ENCODE measurements at places on chromosomes 4 and X.

DNA sequence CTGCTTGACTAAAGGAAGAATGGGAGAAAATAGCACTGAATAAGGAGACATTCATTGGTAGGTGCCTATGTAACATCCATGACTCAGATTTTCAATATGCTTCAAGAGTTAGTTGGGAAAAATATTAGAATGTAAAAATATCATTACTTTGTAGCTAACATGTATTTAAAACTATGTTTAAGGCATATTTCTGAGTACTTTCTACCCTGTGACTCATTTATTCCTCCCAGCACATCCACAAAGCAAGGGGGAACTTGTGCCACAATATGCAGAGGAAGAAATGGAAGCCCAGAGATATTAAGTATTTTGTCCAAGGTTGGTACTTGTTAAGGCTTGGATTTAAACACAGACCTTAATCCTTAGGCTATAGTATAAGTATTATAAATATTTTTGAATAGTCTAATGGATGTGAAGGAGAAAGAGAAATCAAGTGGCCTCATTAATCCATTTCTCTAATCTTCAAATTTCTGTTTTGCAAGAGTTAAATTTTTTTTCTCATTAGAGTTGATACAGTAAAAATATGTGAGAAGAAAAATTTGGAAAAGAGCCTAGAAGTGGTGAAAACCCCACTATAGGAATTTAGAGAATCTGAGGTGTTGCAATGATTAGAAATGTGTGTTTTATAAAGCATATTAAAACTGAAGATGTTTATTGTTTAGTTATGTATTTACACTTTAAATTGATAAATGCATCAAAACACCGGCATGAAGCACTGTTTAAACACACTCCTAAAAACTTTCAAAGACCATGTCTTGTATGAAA lies 149.3 kb upstream of the GYPA start:
- DNase-seq, result no peak

- DNase-seq, result peak; percentile 2
Measured at GRCh38 chrX:129540068-129540653, at the start of gene OCRL. OCRL (plus strand) TSS chrX:129540259; CDS start chrX:129540440, 181 bp downstream.

DNA sequence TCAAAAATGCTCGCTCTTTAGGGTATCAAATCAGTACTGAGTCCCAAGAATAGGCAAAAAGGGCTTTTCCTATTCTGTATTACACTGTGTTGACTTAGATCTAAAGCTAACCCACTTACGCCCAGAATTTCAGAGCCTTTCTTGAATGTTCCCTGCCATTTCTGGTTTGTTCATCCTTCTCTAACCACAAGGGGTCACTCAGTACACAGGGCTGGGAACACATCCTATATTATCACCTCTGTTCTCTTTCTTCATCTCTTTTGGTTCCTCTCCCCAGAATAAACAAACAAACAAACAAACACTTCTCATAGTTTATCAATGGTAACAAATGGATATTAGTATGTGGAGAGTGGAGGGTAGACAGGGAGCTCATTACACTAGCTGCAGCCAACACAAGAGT lies 25.5 kb upstream of the MORC4 start:
- DNase-seq, result no peak

- DNase-seq, result no peak
Measured at GRCh38 chrX:153411255-153411987, at the start of gene ZFP92. ZFP92 (plus strand) TSS chrX:153411472; CDS start chrX:153418323, 6,851 bp downstream.

GRCh38 chr4:36256398-36256891 lies 12.1 kb upstream of the ARAP2 start:
- no peak for DNase-seq

GRCh38 chrX:42047886-42048285 lies 124.5 kb upstream of the CASK start:
- no peak for DNase-seq

DNA sequence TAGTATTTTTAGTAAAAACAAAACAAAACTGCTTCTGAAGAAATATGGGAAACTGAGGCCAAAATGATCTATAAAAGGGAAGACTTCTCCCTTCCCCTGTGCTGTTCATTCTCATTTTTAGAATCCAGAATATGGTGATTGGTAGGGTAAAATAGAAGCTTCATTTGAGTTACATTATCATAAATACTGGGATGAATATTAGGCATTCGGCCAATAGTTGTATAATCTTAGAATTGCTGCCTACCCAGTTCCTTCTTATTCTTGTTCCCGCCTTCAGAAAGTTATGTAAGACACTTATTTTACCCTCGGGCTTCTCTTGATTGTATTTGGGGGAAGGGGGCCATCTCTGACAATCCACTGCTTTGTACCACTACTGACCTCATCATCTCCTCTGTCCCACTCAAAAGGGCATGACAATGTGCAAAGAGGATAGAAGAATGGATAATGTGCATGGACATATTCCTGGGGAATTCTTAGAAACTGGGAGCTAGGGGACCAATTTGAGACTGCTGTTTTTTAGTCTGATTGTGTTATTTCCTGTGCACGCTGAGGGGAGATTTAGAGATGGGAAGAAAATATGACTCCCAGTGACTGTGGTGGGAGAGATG lies 588 bp downstream of the ART3 start:
- no peak for DNase-seq

GRCh38 chr4:90624781-90625180 lies 497.6 kb downstream of the CCSER1 start:
- DNase-seq, result no peak

DNA sequence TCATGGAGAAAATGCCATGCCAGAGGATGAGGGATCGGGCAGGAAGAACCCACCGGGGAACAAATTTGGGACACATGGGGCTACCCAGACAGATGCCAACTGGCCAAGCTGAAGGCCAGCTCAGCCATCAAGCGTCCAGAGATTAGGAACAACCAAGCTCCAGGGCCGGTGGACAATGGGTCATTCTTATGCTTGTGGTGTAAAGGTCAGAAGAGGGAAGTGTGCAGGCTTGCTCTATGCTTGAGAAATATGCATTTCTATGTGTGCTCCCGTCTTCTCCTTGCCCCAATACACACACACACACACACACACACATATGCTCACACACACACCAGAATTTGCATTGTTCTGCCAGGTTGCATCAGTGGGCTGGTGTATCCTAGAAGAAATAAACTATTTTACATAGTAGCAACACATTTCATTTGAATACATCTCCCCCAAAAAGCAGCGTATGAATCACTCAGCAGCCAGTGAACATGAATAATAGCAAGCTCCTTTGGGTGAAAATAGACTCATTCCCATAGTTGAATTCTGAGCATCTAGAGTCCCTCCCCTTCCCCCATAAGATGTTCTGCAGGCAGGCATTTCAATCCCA lies 201.9 kb upstream of the PPARGC1A start:
- no peak for DNase-seq

DNA sequence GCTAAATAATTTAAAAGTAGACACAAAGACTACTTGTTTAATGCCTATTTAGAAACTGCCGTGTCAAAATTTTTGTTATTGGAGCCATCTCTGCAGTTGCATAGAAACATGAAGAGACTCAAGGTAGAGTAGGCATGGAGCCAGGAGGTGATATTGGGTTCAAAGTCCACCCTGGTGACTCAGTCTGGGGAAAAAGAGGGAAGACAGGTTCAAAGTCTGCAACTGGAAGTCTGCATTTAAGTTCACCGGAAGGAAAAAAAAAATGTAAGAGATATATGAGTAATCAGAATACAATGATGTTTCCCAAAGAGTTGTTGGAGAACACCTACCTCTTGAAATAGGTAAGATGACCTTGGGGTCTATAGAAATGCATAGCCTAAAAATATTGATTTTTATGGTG lies 67.4 kb upstream of the QRFPR start:
- no peak for DNase-seq

DNA sequence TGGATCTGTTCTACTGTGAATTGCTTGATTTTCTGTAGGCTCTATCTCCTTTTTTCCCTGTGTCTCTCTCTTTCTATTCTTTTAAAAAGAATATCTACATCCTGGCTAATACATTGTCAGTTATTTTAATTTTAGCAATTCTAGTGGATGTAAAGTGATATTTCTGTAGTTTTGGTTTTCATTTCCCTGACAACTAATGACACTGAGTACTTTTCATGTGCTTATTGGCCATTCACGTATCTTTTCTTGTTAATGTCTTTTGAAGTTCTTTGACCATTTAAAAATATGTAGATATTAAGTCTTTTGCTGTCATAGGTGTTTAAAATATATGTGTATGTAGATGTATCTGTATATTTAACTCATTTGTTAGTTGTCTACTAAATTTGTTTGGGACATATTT lies 59.0 kb upstream of the SOX3 start:
- no peak for DNase-seq

- no peak for DNase-seq
Measured at GRCh38 chr4:135552131-135552530, 1350.5 kb upstream of the PABPC4L start.

DNA sequence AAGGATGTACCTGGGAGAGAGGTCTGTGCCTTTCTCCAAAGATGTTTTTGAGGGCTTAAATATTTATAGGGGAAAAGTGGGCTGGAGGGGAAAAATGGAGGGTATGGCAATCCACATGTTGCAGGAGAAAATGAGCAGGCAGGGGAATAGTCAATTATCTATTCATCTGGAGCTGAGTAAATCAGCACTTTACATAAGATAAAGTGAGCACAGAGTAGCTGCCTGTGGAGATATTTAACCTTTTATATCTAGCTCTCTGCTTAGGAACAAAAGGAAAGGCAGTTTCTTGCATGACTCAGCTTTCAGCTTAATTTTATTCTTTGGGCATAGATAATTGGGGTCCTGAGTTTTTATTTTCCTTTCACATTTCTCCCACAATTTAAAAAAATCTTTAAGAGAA lies 93.6 kb upstream of the NPY2R start:
- no peak for DNase-seq

- no peak for DNase-seq
Measured at GRCh38 chr4:21749924-21750323, 198.6 kb downstream of the KCNIP4 start.

- no peak for DNase-seq
Measured at GRCh38 chr4:113273721-113274220, 224.3 kb downstream of the ANK2 start.

GRCh38 chr4:147616849-147617172 lies 386 bp upstream of the TMEM184C start:
- DNase-seq, result no peak

GRCh38 chrX:17375367-17375636 lies 302 bp downstream of the NHS start:
- no peak for DNase-seq

DNA sequence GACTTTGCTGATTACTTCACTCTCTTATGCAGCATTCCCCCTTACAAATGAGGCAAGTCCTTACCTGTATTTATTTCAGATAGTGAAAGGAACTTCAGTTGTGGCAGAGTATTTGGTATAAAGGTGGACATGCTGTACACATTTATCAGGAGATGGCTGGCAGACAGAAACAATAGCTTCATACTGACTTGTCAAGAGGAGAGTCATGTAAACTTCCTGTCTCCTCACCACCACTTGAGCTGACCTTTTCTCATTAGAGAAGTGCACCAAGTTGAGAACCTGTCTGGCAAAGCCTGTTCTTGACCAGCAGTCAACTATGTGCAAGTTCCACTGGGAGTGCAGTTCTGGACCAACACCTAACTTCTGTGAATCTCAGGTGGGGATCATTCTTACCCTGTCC lies 80.8 kb downstream of the LARP1B start:
- no peak for DNase-seq

DNA sequence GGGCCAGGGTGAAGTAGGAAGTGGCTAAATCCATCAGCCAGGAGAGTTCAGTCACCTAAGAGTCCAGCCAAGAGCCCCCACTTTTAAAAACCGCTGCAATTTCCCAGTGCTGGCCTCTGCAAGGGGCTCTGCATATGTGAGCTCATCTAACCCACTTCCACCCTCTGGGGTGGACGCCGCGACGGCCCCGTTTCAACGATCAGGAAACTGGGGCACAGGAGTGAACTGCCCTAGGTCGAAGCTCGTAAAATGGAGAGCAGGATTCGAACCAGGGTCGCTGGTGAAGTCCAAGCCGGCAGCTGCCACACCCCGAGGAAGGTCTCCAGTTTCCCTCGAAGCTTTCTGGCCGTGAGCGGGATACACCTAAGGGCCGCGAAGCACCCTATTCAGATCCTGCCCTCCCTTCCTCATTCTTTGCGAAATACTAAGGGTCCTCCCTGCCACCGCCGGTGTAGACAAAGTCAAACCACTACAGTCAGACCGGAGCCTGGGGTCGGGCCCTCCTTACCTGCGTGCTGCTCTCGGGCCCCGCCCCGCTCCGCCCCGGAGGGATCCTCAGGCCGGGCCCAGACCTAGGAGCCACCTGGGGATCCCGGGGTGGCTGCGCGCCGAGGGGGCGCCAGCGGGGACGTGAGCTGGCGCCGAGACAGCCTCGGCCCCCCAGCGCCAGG lies 446 bp downstream of the EVC2 start:
- DNase-seq, result no peak

- DNase-seq, result no peak
Measured at GRCh38 chr4:165909947-165910346, 36.9 kb downstream of the TLL1 start.

DNA sequence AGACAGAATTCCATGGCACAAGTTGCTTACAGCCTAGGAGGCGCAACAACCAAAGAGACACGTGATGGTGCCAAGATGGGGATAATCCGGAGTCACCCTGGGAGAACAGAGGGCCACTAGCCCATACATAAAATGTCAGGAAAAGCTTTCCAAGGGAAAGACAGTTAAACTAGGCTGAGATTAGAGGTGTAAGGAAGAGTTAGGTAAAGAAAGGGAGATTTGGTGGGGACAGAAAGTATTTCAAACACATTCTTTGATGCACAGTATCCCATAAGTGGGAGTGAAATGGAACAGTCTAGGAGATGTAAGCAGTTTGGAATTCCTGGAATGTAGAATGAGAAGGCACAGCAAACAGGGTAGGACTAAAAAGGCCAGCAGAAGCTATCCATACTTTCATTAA lies 860.9 kb upstream of the LCORL start:
- DNase-seq, result no peak

DNA sequence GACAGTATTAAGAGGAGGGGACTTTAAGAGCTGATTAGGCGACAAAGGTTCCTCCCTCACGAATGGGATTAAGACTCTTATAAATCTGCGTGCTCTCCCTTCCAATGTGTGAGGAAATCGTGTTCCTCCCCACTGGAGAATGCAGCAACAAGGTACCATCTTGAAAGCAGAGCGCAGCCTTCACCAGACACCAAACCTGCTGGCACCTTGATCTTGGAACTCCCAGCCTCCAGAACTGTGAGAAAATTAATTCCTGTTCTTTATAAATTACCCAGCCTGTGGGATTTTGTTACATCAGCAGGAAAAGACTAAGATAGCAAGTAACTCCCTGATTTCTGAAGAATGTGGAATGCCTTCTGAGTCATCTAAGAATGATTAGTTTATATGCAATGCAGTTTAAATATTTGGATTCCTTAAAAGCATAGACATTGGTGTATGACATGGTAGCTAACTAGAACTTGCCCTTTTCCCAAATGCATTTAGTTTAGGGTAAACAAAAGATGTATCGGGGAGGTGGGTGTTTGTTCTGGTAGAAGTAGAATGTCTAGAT lies 86.1 kb downstream of the USP46 start:
- no peak for DNase-seq

DNA sequence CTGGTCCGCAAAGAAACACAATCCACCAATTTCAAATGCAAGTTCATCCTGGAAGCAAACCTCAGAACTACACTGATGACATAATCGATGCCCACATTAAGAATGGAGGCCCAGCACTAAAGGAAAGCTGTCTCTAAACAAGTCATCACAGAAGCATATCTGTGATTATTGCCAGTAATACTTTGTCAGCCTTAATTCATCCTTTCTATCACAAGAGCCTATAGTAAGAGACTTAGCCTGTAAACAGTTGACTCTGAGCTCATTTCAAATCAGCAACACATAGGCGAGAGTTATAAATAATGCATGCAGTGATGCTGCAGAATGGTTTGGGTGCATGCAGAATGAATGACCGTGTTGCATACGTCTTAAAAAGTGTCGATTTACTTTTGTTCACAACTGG lies 105.9 kb upstream of the ZFP42 start:
- DNase-seq, result no peak

- no peak for DNase-seq
Measured at GRCh38 chr4:92359491-92359890, 55.7 kb downstream of the GRID2 start.
